ENCODE measurements at places on chromosomes 12 and 14.

DNA sequence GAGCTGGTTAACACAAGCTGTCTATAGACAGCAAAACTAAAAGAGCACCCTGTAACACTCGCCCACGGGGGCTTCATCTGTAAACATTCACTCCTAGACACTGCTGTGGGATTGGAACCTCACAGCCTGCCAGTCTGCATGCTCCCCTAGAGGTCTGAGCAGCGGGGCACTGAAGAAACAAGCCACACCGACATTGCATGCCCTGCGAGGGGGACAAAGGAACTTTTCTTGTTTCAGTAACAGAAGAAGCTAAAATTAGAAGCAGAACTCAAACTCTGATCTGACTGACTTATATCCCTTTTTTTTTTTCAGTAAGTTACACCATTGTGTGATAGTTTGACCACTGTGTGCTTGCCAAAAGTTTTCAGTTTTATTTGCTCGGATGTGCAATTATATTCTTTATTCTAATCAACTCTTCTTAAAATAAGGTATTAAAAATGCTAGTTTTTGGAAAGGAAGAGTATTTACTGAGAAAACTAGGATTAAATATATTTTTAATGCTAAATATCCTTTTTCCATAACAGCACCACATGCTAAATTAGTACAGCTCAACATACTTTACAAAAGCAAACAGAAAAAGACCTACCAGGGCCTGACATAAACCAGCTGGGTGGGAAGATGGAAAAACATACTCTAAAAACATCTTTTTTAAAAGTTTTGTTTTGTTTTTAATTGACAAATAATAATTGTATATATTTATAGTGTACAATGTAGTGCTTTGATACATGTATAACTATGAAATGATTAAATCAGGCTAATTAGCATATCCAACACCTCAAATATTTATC lies 100.2 kb downstream of the EPS8 start:
- no peak for DNase-seq

DNA sequence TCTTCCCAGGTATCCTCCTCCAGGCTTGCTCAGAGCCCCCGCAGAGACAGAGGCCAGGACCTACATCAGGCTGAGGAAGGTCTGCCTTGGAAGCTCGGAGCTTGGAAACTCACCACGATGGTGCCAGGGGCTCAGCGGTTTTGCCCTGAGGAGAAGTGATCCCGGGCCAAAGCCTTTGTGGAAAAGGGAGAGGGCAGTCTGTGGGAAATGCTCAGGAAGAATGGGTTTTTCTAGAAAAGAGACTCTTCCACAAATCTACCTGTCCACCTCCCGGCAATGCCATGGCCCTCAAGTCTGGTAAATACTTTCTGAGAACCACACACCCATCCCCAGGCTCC lies 8.0 kb downstream of the KRT2 start:
- DNase-seq = no peak

GRCh38 chr12:127703026-127703425 lies 563.9 kb upstream of the TMEM132C start:
- no peak for DNase-seq

- no peak for DNase-seq
Observed at GRCh38 chr14:101121508-101122139, 218.1 kb upstream of the RTL1 start.

GRCh38 chr12:38872156-38872555 lies 33.2 kb downstream of the CPNE8 start:
- DNase-seq = no peak

- no peak for DNase-seq
Observed at GRCh38 chr14:34235643-34236300, 226.3 kb downstream of the SPTSSA start.

DNA sequence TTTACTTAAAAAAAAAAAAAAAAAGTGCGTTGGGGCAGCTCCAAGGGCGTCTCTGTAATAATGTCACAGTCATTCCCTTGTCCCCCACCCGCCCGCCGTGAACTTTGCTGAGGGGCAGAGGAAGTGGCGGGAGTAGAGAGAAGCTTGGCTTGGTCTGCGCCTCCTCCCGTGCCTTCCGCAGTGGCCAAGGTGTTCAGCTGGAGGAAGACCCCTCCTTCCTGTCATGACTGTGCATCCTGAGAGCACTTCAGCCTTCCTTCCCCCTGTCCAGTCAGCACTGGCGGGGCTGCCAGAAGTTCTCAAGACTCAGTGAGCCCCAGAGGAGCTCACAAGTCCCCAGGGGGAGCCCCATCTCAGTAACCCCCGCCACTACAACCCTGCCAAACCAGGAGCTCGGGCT lies 32.2 kb downstream of the AACS start:
- DNase-seq = no peak

DNA sequence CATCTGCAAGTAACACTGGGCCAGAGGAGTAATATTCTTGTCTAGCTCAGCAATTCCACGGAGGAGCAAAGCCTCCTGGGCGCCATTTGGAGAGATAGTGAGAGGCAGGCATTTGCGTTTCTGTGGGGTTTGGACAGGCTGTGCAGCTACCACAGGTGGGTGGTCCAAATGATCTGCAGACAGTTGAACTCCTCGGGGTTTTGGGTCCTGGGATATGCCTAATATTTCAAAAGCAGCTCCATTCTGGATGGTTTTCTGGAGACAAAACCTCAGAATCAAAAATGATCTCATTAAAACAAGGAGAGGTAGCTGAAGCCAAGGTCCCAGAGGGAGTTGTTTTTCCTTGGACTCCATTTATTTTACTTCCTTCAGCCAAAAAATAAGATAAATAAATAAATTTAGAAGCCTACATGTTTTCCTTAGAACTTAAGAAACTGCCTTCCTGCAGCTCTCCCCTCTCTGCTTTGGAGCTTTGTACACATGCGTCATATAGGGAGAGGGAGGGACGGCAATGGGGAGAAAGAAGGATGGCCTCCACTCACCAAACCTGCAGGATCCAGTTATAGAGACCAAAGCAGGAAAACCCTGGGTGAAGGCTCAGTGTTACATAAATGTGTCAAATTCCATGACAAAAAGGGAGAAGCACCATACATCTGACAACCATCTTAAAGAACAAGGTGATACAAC lies 227.3 kb upstream of the DAAM1 start:
- DNase-seq = no peak
